Stimulated activated effector memory CD8-positive, alpha-beta T cell treated with anti-CD3 and anti-CD28 coated beads, Interleukin-12 subunit alpha, Interleukin-12 subunit beta, amount 100 ng/mL, for 72 hours (primary cell): ENCODE measurements at places on chromosomes 12 and 14.

GRCh38 chr14:35699791-35700444 is 109.2 kb downstream of the RALGAPA1 start:
- no peak for DNase-seq

GRCh38 chr12:106551410-106551809 is 31.4 kb upstream of the RFX4 start:
- DNase-seq = no peak

DNA sequence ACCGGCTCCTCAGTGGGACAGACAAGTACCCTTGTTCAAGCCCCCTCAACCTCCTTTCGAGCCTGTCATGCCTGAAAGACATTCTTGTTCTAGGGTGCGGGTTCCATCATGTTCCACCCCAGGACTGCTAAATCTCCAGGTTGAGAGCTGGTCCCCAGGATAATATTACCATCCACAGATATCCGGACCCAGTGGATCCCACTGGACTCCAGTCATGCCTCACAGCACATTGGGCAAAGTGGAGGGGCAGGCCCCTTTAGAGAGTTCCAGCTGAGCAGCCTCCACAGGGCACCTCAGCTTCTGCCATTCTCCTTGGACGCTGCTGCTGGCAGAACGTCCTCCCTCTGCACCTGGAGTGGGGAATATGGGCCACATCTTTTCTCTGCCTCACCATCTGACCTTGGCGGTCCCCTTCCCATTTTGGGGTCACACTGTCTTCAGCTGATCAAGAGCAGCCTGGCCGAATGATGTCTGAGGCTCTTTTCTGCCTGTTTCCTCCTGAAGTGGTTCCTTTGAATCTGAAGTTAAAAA is 137.4 kb downstream of the BCL11B start:
- peak; percentile 33 for DNase-seq

DNA sequence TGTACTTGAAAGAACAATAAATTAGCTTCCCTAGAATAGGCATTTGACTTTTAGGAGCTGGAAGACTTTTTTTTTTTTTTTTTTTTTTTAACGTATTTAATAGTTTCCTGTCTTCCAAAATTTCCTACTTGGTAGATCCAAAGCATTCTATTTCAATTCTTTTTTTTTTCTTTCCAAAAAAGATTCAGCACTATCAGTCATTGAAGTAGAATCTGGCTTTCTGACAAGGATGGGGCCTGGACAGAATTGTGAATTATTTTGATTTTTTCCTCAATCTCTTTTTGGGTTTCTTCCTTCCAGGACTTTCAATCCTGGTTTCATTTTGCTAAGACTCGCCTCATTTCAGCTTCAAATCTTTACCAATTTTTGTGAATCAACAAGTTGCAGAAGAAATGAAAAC is 21.2 kb downstream of the GNG2 start:
- no peak for DNase-seq

GRCh38 chr14:49584058-49584457 is 2.1 kb downstream of the RPS29 start:
- no peak for DNase-seq

- no peak for DNase-seq
Observed at GRCh38 chr12:101086490-101087135, 123.4 kb downstream of the SLC5A8 start.

- DNase-seq = no peak
Observed at GRCh38 chr12:129332286-129332685, 479.0 kb downstream of the GLT1D1 start.

DNA sequence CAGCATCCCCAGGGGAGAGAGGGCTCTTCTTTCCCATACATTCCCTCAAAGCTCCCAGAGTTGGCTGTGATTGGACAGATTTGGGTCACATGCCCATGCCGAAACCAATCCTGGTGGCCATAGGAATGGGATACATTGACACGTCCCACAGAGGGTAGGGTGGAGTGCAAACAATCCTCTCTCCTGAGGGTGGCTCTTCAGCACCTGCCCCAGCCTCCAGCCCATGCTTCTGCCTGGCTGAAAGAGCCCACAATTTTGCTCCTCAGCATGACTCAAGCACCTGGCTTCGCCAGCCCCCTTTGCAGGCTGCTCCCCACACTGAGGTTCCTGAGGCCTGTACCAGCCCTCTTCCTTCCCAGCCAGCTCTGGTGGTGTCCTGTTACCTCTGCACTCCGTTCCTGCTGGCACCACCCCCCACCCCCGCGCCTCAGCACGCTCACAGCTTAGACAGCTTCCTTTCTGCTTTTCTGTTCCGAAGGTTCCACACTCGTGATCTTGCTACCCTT is 71.7 kb downstream of the CCDC92 start:
- no peak for DNase-seq

GRCh38 chr14:56189307-56189706 is 71.1 kb downstream of the PELI2 start:
- no peak for DNase-seq

GRCh38 chr12:770479-770878 is 18.1 kb downstream of the WNK1 start:
- DNase-seq = no peak

DNA sequence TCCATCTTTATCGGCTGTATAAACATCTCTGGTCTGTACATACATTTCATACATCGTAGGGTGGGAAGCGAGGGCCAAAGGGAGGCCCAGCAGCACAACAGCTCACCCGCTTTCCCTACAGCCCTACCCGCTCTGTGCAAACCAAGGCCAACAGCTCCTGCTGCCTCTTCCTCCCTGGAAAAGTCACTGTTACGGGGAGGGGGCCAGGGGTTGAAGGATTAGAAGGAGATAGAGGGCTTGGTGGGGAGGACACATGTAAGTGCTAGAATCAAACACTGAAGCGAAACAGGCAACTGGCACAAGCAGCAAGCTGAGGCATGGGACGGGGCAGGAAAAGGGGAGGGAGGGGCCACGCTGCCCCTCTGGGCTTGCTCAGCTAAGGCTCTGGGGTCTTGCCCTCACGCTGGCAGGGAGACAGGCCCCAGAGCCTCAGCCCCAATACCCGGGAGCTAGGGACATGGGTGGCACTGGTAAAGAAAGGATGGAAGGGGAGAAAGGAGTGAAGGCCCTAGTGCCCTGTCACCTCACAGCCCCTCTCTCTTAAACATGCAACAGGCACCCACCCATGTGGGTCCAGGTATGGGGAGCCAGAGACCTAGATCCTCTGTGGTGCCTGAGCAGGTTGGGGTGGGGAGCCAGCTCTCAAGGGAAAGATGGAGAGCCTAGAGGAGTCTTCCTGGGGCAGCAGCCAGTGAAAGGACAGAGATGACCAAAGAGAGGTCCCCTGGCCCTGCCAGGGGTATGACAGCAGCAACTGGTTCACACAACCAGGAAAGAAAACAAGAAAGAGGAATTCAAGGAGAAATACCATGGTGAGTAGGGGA is 14.4 kb downstream of the SPRYD3 start:
- no peak for DNase-seq

- no peak for DNase-seq
Observed at GRCh38 chr12:97200181-97200580, 262.4 kb upstream of the RMST start.

DNA sequence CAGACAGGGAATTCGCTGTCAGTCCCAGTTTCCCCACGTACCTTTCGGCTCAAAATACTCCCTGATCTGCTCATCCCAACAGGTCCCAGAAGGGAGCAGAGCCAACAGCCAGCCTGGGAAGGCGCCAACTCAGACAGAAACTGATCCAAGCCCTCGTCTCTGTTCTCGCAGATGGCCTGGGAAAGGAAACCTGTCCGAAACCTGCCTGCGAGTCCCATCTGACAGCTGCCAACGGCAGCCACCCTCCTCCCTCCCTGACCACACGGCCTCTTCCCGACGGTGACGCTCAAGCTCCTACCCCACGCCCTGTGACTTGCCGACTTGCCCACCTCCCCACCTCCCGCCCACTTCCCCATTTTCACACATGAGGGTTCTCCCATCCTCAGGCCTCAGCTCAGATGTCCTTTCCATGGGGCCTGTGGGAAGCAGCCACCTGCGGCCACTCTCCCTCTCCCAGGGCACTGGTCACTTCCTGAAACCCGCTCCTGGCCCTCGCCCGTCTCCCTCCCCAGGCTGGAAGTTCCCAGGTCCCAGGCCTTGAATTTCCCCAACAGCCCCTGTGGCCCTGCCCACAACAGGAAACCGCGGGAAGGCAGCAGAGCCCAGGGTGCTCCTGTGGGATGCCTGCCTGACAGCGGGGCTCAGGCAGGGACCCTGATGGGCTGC is 60.9 kb upstream of the FBRSL1 start:
- DNase-seq = no peak

DNA sequence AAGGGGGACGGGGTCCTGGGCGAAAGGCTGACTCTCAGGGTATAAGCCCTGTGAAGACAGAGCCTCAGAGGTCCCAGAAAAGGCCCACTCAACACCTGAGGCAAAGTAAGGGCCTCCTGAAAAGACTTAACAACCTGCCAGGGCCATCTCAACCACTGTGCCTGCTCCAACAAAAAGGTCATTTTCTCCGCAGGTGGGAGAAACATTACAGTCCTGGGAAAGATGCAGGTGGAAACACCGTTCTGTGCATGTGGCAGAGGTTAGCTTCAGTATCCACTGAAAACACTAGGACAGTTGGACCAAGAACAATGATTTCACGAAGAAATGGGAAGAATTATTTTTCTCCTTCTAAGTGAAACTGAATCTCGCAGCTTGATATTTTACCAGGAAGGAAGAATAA is 50.9 kb downstream of the CCDC88C start:
- DNase-seq = no peak

DNA sequence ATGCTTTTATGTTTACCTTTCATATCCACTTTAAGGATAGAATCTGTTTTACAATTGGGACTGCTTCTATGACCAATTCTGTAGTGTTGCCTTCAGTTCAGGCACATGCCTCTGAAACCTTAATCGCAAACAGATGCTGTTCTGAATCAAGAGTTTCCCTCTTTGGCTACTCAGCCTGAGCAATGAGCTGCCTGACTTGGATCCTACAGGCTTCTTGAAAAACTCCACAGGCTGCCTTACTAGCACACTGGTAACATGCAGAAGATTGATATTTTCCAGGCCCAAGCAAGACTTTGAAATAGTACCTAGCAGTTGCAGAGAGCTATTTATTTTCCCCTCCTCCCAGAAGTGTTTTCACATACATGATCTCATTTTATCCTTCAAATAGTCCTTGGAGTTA is 34.8 kb upstream of the PMCH start:
- no peak for DNase-seq
